ENCODE measurements at places on chromosomes 16 and 17.
A peak's percentile ranks its signal among the peaks of the same experiment; 100 is the strongest.

DNA sequence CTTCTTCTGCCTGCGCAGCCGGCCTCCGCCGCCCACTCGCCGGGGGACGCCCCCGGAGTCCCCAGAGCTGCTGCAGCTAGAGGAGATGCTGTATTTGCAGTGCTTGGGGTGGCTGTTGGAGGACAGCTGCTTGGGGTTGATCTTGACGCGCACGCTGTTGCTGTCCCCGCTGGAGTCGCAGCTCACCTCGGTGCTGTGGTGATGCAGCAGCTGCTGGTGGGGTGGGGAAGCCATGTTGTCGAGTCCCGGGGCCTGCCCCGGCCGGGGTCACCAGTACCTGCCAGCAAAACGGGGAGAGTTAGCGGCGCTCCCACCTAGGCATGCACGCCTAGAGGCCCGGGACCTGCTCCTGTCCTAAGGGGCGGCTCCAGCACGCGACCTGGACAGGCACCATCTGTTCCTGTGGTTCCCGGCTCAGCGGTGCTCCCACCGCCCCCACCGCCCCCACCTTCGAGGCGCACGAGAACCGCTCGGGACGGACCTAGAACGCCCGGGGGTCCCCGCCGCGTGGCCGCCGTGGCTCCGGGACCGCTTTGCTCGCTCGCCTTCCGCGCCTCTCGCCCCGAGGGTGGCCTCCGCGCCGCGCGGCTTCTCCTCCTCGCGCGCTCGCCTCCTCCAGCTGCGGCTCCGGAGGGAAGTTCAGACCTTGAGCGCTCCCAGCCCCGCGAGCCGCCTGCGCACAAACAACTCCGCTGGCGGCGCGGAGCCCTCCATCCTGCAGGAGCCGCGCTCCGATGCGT is 863 bp downstream of the ADCY9 start:
- DNase-seq: peak; percentile 72

- no peak for DNase-seq
Observed at GRCh38 chr17:68248891-68249290, 1.0 kb downstream of the AMZ2 start.

DNA sequence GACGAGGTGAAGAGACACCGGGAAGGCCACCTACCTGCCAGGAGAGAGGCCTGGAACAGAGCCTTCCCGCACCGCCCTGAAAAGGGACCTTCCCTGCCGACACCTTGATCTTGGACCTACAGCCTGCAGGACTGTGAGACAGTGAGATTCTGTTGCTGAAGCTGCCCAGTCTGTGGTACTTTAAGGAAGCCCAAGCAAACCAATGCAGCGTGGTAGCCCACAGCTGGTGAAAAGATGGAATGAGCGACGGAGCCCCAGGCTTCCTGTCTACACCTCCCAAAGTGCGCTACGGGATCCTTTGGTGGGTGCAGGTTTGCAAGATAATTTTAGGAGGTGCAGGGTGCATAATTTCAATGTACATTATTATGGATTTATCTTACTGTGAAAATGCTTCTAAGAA is 33.9 kb downstream of the TNFRSF13B start:
- DNase-seq: no peak

DNA sequence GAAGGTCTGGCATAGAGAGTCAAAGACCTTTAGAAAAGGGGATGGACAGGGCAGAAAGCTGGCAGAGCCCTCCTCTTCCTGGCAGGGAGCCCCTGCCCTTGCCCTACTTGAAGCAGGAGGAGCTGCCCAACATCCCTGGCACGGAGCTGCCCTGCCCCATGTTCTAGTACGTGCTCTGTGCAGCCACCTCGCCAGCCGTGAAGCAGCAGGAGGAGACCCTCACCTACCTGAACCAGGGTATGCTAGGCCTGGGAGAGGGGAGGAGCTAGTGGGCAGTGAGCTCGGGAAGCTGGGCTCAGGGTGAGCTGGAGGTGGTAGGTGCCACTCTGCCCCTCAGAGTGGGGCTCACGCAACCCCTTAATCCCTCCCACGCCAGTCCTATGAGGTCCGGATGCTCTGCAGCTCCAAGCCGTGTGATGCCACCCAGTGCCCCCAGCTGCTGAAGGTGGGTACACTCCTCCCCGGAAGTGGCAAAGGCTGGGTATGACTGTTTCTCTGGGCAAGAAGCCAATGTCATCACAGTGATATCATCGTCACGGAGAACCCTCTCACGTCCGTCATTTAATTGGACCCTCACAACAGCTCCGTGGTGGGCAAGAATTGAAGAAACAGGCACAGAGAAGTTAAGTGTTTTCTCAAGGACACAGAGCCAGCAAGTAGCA is 12.7 kb upstream of the STAC2 start:
- peak; percentile 31 for DNase-seq

DNA sequence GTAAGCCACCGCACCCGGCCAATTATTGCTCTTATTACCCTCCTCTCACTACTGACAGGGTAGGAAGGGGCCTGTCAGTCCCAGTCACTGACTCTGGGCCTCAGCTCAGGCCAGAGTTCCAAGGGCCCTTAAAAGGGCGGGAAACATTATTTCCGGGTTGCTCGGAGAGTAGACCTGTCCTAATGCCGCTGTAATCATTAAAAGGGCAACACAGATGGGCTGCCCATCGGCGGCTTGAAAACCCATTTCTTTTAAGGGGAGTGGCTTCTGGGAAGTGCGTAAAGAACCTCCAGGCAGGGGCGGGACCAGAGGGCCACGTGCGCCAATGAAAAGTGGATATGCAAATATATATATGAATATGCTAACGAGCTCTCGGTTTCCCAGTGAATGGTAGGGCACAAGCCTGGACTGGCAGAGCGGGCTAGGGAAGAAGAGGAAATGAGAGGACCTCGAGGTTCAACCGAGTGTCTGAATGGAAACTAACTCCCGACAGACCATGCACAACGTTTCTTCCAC is 26.6 kb downstream of the PIPOX start:
- DNase-seq: no peak

DNA sequence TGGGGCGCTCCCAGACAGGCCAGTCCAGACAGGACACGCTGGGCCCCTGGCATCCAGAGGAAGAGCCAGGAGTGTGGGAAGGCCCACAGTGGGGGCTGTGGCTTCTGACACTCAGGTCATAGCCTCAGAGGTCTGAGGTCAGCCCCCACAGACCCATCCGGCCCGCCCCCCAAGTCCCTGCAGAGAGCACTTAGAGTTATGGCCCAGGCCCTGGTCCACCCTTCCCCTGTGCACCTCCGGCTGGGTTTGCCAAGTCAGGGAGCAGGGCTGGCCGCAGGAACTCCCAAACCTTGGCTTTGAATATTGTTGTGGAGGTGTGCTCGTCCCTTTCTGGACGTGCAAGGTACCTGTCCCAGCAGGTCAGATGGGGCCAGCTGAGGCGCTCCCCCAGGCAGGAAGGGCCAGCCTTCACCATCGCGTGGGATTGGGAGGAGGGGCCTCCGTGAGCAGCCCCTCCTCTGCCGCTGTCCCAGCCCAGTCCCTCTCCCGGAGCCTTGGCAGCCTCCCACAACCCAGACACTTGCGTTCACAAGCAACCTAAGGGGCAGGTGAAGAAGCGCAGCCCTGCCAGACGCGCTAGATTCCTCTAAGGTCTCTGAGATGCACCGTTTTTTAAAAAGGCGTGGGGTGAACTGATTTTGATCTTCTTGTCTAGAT is 74.6 kb downstream of the SOCS1 start:
- DNase-seq: no peak

GRCh38 chr16:83110269-83110668 is 483.5 kb downstream of the CDH13 start:
- peak; percentile 72 for DNase-seq

DNA sequence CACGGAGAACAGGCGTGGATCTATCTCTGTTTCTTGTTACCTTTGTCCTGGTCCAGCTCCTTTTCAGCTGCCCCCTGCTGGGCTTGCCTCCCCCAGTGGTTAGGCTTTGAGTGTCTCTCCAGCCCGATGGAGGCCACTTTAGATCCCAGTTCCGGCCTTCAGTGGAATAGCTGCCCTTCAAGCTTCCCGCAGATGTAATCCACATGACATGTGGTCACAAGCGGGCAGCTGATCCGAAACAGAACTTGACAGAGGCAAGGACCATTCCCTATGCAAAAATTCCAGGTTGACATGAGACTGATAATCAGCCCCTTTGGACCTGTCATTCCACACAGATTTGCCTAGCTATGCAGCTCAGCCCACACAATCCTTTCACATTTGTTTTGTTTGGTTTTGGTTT is 40.6 kb upstream of the AQP8 start:
- no peak for DNase-seq

DNA sequence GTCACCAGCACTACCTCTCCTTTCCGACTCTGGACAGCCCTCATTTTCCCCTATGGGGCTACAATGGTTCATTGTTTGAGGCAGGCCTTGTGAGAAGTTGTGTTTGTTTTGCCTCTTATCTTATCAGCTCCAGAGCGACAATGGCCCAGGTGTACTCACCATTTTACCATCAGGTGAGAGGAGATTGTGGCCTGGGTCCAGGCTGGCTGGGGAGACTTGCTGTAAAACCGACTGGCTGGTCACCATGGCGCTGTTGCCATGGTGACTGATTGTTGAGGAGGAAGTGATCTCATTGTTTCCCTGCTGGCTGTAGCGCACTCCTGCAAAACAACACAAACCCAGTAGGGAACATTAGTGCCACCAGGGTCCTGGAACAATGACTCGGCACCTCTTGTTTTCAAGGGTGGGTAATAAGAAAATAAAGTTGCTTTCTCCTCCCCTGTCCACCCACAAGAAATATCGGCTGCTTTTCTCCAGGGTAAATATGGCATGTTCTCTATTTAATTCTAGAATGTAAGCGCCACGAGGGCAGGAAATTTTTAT is 34.4 kb downstream of the HNF1B start:
- DNase-seq: peak; percentile 42

DNA sequence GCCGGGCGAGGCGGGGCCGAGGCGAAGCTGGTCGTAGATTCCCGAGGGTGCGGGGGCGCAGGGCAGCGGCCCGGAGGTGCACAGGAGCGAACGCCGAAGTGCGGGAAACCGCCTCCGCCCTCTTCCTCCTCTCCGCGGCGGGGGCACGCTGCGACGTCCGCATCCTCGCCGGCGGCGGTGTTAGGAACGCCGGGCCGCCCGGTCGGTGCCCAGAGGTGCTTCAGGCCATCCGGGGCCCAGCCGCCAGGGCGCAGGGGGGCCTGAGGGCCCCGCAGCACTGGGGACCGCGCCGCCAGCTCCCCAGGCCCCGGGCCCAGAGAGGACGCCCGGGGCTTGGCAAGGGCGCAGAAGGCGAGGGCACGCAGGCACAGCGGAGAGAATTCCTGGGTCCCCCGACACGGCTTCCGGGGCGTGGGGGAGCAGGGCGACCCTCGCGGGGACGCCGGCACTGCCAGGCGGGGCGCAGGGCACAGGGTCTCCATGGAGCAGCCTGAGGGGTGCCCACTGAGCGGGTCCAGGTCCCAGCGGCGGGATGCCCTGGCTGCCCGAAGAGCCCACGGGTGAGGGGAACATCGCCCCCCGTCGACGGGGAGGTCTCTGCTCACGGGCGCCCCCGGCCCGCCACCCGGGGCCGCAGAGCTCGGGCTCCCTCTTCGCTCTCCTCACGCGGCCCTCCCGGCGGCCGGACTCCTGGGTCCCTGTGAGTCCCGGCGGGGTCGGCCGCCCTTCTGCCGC is 576 bp downstream of the EPOP start:
- DNase-seq: no peak

DNA sequence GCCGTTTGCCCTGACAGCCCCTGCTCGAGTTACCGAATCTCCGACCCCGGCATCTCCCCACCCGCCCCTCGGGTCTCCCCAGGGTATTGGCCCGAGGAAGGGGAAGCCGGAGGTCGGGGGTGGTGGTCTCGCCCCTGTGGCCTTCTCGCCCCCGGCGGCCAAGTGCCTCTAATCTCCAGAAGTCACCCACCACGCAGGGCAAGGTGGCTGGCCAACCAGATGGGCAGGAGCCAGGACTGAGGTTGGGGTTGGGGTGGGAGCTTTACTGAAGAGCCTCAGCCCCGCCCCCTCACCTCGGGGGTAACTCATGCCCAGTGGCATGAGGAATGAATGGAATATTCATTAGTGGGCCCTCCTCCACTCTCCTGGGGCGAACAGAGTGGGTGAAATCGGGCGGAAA is 637 bp downstream of the DHRS11 start:
- DNase-seq: no peak

GRCh38 chr17:8131844-8132441 is 8.0 kb upstream of the HES7 start:
- no peak for DNase-seq

DNA sequence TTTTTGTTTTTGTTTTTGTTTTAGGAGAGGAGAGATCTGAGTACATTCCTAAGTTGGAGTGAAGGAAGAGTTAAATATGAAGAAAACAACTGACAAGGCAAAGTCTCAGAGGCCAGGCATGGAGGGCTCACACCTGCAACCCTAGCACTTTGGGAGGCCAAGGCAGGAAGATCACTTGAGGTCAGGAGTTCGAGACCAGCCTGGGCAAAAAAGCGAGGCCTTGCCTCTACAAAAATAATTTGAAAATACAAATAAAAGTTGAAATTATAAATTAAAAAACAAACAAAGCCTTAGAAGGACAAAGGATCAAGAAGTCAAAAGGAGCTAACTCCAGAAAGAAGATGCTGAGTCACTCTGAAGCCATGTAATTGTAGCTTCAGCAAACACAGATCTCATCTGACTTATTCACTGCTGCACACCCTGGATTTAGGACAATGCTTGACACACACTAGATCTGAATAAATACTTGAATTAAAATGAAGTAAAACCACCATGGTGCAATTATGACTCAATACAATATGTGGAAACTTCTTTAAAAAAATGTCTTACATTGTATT is 9.1 kb downstream of the CEP20 start:
- peak; percentile 96 for DNase-seq
